ENCODE measurements at places on chromosomes 11 and 22. TPM values are rescaled to one million over a fixed set of nuclear protein-coding genes. Genes with fewer than 3 reads are reported as not detected.

Gene SIK2
- total RNA-seq = 9.8 TPM

Gene KRTAP5-7
- not detected for total RNA-seq

Gene MS4A14
- total RNA-seq = not detected

Gene GRAP2
- 153 TPM for total RNA-seq

Gene ZNF215
- 0.57 TPM for total RNA-seq

Gene SCUBE2
- 0.54 TPM for total RNA-seq

Gene MRGPRF
- total RNA-seq = not detected

Gene MOB2
- 38.5 TPM for total RNA-seq

Gene NUCB2
- 166 TPM for total RNA-seq

Gene CNGA4
- 0.43 TPM for total RNA-seq

Gene KRTAP5-5
- total RNA-seq = not detected

Gene CASP12
- not detected for total RNA-seq

Gene OR51G2
- total RNA-seq = not detected

Gene HTATIP2
- 47.1 TPM for total RNA-seq

Gene HEPHL1
- not detected for total RNA-seq

Gene ASRGL1
- 3.4 TPM for total RNA-seq

Gene NAP1L4
- total RNA-seq = 344 TPM

Gene EEF1G
- 2,371 TPM for total RNA-seq

Gene PIK3C2A
- 24.0 TPM for total RNA-seq

Gene MPPED2
- 1.1 TPM for total RNA-seq

Data from naive thymus-derived CD4-positive, alpha-beta T cell (primary cell).